Activated CD8-positive, alpha-beta memory T cell treated with anti-CD3 and anti-CD28 coated beads for 36 hours (primary cell): ENCODE measurements at places on chromosomes 6 and 20. TPM values are rescaled to one million over a fixed set of nuclear protein-coding genes. Genes with fewer than 3 reads are reported as not detected.

The GJA10 gene
- total RNA-seq, result not detected

The CST1 gene
- not detected for total RNA-seq

The FAM184A gene
- 3.4 TPM for total RNA-seq

The SIGLEC1 gene
- total RNA-seq, result not detected

The KCNK5 gene
- 32.0 TPM for total RNA-seq

The C6orf15 gene
- total RNA-seq, result not detected
